Psoas muscle (tissue), 8 donors: ENCODE measurements at places on chromosomes 1 and 21. TPM values are rescaled to one million over a fixed set of nuclear protein-coding genes. Genes with fewer than 3 reads are reported as not detected.

Gene DEGS1
- polyA plus RNA-seq, result 16.1 TPM

Gene MYCL
- polyA plus RNA-seq, result 0.27 TPM

Gene MTARC2
- polyA plus RNA-seq, result 5.7 TPM

Gene SPRR3
- 0.82 TPM for polyA plus RNA-seq

Gene PALMD
- polyA plus RNA-seq, result 54.4 TPM

Gene EPS8L3
- polyA plus RNA-seq, result not detected

Gene SPRR2E
- polyA plus RNA-seq, result 0.14 TPM

Gene DDR2
- polyA plus RNA-seq, result 1.6 TPM

Gene CHIA
- 0.04 TPM for polyA plus RNA-seq

Gene ANGPTL1
- polyA plus RNA-seq, result 52.4 TPM

Gene CELA2A
- 0.10 TPM for polyA plus RNA-seq

Gene RGS4
- polyA plus RNA-seq, result 0.23 TPM

Gene NR5A2
- polyA plus RNA-seq, result 0.29 TPM

Gene VASH2
- 0.21 TPM for polyA plus RNA-seq

Gene CRP
- polyA plus RNA-seq, result 0.05 TPM

Gene AKR7A3
- polyA plus RNA-seq, result 0.15 TPM

Gene OVAAL
- polyA plus RNA-seq, result 0.04 TPM

Gene MCL1
- polyA plus RNA-seq, result 97.2 TPM

Gene AMY2A
- not detected for polyA plus RNA-seq

Gene BLACAT1
- polyA plus RNA-seq, result not detected

Gene TMEM200B
- 0.67 TPM for polyA plus RNA-seq

Gene MED8
- 27.4 TPM for polyA plus RNA-seq

Gene RALGPS2
- polyA plus RNA-seq, result 0.74 TPM

Gene TTLL7
- polyA plus RNA-seq, result 4.2 TPM

Gene LEFTY1
- polyA plus RNA-seq, result 0.08 TPM

Gene NHLH2
- not detected for polyA plus RNA-seq

Gene FAM110D
- 1.4 TPM for polyA plus RNA-seq

Gene RNF186
- 0.08 TPM for polyA plus RNA-seq

Gene RAB13
- 38.5 TPM for polyA plus RNA-seq

Gene HOOK1
- polyA plus RNA-seq, result not detected

Gene IFI6
- 13.9 TPM for polyA plus RNA-seq

Gene SERBP1
- polyA plus RNA-seq, result 189 TPM

Gene SIM2
- polyA plus RNA-seq, result 0.13 TPM

Gene PLA2G2D
- polyA plus RNA-seq, result not detected

Gene DPYD
- 3.4 TPM for polyA plus RNA-seq

Gene CSMD2
- polyA plus RNA-seq, result 0.10 TPM

Gene MAP1LC3C
- 1.3 TPM for polyA plus RNA-seq

Gene SEC16B
- polyA plus RNA-seq, result 0.75 TPM

Gene ZNHIT6
- polyA plus RNA-seq, result 3.6 TPM

Gene RAVER2
- 4.8 TPM for polyA plus RNA-seq

Gene GBP7
- polyA plus RNA-seq, result not detected

Gene ADAMTS5
- polyA plus RNA-seq, result 1.8 TPM

Gene TEX38
- not detected for polyA plus RNA-seq

Gene TDRD5
- polyA plus RNA-seq, result 0.03 TPM

Gene CYP4X1
- polyA plus RNA-seq, result 0.79 TPM

Gene RUNX3
- 0.16 TPM for polyA plus RNA-seq

Gene OR2T10
- polyA plus RNA-seq, result not detected

Gene FAM177B
- polyA plus RNA-seq, result 0.08 TPM

Gene SYCP1
- polyA plus RNA-seq, result not detected

Gene AURKAIP1
- polyA plus RNA-seq, result 534 TPM

Gene C1orf56
- polyA plus RNA-seq, result 16.9 TPM

Gene DSCAM
- polyA plus RNA-seq, result 0.04 TPM

Gene CORT
- not detected for polyA plus RNA-seq
